WERI-Rb-1 (cell line): ENCODE measurements at places on chromosomes 3 and 15.

GRCh38 chr3:64445109-64445943 is 220.1 kb upstream of the PRICKLE2 start:
- DNase-seq: peak; percentile 86

DNA sequence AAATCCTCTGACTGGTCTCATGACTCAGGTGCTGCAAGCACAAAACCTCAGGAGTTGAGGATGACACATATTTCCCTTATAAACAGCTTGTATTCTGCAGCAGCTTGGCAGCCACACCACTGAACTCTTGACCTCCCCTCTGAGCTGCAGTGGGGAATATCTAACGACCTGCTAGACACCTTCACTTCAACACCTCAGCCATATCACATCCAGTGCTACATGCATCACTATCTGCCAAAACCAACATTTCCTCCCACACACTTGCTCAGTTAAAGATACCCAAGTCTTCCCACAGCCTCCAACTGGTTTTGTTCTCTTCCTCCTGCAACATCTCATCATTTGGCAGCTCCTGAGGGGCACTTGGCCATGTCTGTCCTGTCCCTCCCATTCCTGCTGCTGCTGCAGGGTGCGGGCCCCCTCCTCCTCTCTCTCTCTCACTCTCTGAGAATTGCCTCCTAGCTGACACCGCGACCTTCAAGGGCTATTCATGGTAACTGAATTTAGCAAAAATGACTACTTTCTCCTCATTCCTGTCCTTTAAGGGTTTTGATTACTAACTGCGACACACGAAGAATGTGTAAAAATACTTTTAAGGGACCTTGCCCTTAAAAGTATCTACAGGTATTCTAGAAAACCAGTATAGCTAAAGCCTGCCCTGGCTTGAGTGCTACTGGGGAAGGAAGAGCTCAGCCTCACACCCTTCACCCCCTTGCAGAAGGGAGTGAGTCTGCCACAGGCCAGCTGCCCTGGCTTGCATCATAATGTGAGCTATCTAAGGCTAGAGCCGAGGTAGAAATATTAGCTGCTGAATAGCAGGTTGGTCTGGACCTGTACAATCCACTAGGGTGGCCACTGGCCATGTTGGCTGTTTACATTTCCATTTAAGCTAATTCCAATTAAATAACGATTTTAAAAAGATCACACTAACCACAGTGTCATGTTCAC is 5.0 kb upstream of the CCR9 start:
- no peak for DNase-seq

GRCh38 chr3:31246293-31247062 is 286.2 kb upstream of the STT3B start:
- DNase-seq: no peak

DNA sequence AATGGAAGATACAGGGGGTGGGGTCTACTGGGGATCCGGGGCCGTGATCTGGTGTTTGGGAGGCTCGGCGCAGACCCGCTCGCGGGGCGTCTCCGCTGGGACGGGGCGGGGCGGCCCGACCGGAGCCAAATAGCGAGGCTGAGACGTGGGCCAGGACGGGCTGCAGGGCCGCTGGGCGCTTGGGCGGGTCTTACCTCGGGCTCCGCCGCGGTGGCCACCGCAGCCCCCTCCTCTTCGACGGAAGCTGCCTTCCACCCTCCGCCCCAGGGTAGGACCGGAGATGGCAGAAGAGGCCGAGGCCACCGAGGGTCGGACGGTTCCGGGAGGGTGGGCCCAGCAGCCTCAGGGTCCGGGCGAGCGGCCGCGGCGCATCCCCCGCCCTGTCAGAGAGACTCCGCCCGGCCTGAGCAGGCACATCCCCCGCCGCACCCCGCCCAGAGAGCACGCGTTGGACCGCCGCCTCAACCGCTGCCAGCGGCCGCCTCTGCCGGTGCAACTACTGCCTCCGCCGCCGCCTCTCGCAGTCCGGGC is 399 bp downstream of the MYO9A start:
- DNase-seq: peak; percentile 66

- DNase-seq: no peak
These were observed 61.5 kb downstream of the SLC6A1 start for GRCh38 chr3:11053926-11054503.

- no peak for DNase-seq
These were observed 216.1 kb downstream of the SHQ1 start for GRCh38 chr3:72632129-72632528.

GRCh38 chr3:98763076-98763475 is at the start of gene ST3GAL6:
TSS of gene ST3GAL6 (plus strand) at chr3:98763340. CDS start at chr3:98768441, 5,101 bp downstream.
- no peak for DNase-seq

GRCh38 chr15:37537802-37538201 is 396.6 kb upstream of the TMCO5A start:
- no peak for DNase-seq

- DNase-seq: peak; percentile 80
These were observed 40.8 kb downstream of the ZBTB11 start for GRCh38 chr3:101635954-101636798.

GRCh38 chr3:107928084-107928445 is 162.8 kb downstream of the CD47 start:
- no peak for DNase-seq

DNA sequence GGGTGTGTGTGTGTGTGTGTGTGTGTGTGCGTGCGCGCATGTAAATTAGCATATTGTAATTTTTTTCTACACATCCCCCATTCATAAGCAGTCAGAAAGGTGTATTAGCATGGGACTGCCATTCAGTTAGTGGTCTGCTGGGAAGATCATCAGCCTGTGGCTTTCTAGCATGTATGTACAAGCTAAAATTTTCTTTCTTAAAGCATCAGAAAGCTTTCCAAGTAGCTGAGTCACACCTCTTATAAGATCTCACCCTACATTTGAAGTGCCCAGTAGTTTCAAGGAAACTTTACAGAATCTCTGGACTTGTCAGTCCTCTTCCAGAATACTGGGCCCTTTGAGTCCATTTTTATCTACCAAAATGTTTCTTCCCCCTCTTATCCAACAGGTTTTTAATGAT is 411.4 kb upstream of the TPRG1 start:
- no peak for DNase-seq

DNA sequence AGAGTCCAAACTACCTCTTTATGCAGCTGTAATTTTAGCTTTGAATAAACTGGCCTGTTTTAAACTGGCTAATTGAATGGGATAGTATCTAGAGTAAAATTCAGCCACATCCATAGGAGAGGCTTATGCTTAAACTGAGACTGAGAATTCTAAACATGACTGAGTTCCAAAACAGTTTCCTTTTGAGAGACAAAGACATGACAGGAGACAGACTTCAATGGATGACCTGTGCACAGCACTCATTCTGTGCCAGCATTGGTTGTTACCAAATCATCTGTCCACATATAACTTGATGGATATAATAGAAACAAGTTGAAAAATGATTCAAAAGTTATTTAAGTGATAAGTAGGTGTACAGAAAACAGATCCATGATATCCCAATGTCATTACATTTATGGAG is 20.9 kb downstream of the IL12A start:
- no peak for DNase-seq

DNA sequence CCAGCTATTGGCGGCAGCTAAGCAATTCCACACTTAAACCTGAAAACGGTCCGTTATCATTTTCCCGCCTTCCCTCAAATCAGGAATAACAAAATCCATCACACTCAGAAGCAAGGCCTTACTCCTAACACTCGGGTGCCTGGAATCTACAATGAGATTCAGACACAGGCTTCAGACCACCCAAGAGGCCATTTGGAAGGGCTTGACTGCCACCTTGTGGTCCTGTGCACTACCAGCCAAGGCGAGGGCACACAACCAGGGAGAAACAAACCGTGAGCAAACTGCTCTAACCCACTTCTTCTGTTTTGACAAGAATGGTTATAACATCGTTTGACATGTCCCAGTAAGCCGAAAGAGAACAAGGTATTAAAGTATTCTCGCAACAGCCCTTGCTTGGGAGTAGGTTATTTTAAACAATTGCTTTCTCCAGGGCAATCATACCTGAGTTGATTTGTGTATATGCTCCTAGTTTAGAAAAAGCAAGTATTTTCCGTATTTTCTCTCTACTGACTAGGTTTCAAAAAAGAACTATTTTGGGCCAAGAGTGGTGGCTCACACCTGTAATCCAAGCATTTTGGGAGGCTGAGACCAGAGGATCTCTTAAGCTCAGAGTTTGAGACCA is 40.1 kb upstream of the TAFA4 start:
- peak; percentile 82 for DNase-seq

DNA sequence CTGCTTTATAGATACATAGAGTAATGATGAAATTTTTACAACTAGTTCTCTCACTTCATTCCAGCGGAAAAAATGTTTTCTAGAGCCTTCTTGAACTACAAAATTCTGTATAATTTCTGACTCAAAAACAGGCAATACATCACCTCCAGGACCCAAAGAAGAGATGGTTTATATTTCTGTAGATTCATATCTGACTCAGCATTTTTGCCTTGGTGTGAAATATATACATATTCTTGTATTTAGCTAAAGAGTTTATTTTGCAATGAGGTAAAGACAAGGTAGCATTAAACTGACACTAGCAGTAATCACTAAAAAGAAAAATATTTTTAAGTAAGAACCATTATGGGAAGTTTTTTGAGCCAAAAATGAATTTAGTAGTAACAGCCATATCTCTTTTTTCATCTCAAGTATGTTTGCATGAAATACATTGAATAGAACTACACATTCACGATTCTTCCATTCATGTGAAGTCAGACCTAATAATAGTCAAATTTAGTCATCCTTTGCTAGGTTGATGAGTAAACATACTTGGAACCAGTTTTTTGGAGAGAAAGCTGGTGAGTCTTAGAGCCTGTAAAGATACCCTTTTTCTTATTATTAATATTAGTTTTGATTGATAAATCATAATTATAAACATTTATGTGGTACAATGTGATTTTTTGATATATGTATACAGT is 31.6 kb downstream of the COL8A1 start:
- no peak for DNase-seq

DNA sequence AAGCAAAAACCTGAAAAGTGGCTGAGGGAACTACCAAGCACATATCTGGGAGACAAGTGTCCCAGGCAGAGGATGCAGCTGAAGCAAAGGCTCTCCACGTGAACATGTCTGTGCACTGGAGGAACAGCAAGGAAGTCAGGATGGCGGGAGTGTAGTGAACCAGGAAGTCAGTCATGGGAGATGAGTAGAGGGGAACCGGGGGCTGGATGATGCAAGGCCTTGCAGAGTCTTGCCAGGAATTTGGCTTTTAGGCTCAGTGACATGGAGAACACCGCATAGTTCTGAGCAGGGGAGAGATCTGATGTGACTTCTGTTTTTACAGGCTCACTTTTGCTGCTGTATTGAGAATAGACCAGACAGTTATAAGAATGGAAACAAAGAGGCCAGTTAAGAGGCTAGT is 19.0 kb downstream of the C2CD4A start:
- DNase-seq: no peak
